ENCODE measurements at places on chromosomes 11 and 22.

DNA sequence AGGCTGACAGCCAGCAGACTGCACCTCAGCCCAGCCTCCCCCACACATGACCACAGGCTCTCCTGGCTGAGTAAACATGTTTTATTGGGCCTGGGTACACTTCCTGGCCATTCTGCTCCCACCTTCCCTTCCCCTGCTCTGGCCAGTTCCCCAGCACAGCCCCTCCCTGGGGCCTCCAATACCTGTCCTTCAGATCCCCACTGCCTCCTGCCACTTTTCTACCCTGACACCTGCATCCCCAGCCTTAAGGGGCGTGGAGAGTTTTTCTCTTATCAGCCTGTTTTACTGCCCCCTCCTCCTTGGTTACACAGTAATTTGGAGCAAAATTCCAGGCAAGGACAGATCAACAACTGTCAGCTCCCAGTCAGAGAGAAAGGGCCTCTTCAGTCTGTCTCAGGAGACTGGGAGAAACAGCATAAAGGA, at the start of gene ISX:
TSS of gene ISX (plus strand) at position 363 of the 423 bp plus-strand sequence. CDS start 930 bp downstream, outside the sequence.
- no peak for ATAC-seq

- ATAC-seq, result no peak
These were observed 2.1 kb downstream of the FNBP4 start for GRCh38 chr11:47765086-47765485.

DNA sequence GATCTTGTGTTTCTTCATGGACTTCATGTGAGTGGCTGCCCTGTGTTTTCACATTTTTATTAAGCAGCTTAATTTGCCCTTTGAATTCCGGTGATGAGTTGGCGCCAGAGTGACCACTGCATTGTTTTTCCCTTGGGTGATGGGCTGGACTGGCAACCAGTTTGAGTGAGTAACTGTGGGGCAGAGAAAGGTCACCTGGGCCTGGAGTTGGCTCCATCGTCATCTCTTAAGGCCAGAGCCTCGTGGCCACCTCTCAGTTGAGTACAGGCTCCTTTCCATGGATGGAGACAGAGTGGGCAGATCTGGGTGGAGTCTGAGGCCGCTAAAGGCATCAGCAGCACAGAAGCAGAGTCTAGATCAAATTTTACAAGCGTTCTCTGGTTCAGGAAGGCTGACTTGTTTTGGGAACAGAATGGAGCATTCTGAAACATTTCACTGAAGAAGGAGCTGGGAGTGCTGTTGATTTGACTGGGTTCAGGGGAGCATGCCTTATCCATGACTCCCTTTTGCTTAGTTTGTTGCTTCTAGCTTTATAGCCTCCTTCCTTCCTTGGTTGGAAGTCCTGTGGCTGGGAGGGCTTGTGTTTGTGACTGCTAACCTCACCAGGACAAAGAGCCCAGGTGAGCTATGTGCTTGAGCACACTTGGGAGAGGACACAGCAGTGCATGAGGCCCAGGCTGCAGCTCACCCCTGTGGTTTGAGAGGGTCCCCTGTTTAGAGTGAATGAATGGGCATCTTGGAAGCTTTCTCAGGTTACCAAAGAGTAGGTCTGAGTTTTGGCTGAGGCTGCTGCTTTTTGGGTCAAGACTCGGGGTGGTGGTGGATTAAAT, 7.8 kb downstream of the BCR start:
- no peak for ATAC-seq

- ATAC-seq, result peak; percentile 60
These were observed 663 bp downstream of the MYH9 start for GRCh38 chr22:36386900-36387708.

- peak; percentile 2 for ATAC-seq
These were observed 408 bp downstream of the PPP2R5B start for GRCh38 chr11:64924910-64925284.

GRCh38 chr11:73461335-73461840, 85.2 kb downstream of the RELT start:
- ATAC-seq, result no peak

GRCh38 chr11:94147433-94147845, 18.8 kb downstream of the PANX1 start:
- ATAC-seq, result peak; percentile 77

DNA sequence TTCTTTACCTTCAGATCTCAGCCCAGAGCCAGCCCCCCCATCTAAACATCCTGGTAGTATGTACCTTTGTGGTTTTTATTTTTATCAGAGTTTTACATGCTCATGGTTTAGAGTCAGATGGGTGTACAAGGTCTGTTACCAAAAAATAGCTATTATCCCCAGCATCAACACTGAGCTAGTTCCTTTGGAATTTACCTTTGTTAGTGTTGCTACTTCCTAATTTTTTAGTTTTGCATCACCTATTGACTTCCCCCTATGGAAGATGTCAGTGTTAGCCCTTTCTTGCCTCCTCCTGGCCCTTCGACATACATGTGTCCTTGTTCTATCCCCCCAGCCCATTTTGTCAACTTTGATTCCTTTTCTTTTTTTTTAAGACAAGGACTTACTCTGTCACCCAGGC, 7.4 kb downstream of the UPB1 start:
- no peak for ATAC-seq

- ATAC-seq, result no peak
These were observed 146.2 kb downstream of the DBX1 start for GRCh38 chr11:20014067-20014402.

DNA sequence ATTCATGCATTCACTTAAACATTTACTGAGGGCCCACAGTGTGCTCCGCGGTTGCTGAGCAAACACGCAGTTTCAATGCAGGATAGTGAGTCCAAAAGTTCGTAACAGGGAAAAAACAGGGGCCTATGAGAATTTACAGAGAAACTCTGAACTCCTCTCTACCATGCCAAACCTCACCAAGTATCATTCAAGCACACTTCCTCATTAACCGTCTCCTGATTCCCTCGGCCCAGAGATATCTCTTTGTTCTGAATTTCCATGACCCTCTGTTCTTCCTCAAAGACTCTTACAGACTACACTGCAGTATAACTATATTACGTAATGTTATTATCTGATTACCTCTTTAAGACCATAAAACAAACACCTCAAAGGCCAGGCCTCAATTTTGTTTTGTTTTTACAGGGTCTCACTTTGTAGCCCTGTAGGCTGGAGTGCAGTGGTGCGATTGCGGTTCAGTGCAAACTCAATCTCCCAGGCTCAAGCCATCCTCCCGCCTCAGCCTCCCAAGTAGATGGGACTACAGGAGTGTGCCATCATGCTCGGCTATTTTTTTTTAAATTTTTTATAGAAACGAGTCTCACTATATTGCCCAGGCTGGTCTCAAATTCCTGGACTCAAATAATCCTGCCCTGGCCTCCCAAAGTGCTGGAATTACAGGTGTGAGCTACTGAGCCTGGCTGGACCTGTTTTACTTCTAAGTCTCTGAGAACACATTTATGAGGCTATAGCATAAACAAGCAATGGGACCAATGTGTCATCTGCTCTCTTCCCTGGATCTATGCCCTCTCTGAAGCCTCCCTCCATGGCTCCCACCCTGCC, 3.6 kb downstream of the HPS4 start:
- no peak for ATAC-seq

DNA sequence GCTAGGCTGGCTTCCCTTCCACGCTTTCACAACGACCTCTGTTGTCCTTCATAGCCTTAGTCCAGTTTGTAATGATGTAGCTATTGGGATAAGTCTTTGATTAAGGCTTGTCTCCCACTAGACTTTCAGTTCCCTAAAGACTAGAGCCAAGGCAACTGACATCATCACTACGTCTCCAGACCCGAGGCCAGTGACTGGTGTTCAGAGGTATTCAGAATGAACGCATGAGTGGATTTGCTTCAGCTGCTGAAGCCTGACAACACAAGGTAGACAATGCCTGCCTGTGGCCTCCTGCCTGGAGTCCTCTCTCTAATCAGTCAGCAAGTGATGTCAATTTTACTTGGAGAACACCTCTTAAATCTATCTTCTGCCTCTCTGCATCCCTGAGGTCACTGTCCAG, 13.6 kb downstream of the EFCAB6 start:
- ATAC-seq, result peak; percentile 89

GRCh38 chr11:63462137-63462536, 28.8 kb downstream of the PLAAT5 start:
- ATAC-seq, result no peak

DNA sequence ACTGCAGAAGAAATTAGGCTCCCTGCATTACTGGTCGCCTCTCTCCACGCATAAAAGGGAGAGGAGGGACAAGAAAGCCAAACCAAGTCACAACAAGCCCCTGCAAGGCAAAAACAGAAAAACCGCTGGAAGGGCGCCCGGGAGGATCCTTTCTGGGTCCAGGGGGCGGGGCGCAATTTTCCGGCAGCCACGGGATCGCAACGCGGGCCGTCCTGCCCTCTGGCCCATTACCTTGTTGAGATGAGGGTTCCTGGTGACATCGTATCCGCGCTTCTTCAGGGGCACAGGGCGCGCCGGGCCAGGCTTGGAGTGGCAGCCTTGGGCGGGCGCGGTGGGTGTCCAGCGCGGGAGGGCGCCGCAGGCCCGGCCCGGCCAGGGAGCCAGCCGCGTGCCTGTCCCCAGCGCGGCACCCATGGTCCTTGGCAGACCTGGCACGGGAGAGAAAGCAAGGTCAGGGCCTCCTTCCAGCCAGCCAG, 847 bp downstream of the ME3 start:
- peak; percentile 42 for ATAC-seq

- ATAC-seq, result no peak
These were observed 66.0 kb upstream of the TENM4 start for GRCh38 chr11:79506734-79507344.

GRCh38 chr11:102833731-102834130, 9.7 kb downstream of the MMP3 start:
- no peak for ATAC-seq

GRCh38 chr11:132907651-132908413, 624.5 kb downstream of the OPCML start:
- no peak for ATAC-seq

DNA sequence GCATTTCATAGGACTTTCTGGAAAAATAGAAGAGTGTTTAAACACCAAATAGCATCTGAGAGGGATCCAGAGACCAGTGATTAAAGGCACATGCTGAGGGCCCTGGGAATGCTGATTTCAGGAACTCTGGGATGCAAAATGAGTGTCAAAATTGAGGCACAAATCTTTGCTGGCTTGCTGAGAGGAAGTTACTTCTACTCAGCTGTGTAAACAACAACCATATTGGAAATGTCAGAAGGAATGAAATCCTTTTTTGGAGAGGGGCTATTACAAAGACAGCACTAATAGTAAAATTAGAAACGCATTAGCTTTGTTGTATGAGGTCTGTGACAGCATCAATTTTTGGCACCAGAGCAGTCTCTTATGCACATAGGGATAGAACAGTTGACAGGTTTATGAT, 267.8 kb upstream of the RAG2 start:
- no peak for ATAC-seq

DNA sequence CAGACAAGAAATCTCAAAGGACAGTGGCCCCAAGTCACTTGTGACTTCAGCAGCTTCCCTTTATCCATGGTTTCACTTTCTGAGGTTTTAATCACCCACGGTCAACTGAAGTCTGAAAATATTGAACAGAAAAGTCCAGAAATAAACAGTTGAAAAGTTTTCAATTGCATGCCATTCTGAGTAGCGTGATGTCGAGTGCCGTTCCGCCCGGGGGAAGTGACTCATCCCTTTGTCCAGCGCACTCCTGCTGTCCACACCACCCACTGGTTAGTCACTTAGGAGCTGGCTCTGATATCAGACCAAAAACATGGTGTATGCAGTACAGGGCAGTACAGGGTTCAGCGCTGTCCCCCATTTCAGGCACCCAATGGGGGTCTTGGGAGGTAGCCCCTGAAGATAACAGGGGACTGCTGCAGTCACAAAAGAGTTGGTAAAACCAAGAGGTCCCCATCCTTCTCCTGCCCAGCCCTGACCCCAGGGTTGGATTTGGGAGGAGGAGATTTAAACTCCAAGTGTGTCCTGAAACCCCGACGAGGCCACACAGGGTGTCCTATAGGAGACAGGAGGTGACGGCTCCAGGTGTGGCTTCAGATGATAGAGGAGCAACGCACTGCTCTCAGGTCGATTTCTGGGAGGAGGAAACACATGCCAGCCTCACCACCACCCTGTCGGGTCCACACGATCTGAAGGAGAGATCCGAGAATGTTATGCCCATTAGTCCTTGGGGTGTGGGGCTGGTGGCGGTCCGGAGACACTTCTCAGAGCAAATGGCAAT, 390.1 kb downstream of the CTTN start:
- no peak for ATAC-seq

GRCh38 chr11:130330101-130330684, 15.5 kb upstream of the ZBTB44 start:
- ATAC-seq, result no peak

DNA sequence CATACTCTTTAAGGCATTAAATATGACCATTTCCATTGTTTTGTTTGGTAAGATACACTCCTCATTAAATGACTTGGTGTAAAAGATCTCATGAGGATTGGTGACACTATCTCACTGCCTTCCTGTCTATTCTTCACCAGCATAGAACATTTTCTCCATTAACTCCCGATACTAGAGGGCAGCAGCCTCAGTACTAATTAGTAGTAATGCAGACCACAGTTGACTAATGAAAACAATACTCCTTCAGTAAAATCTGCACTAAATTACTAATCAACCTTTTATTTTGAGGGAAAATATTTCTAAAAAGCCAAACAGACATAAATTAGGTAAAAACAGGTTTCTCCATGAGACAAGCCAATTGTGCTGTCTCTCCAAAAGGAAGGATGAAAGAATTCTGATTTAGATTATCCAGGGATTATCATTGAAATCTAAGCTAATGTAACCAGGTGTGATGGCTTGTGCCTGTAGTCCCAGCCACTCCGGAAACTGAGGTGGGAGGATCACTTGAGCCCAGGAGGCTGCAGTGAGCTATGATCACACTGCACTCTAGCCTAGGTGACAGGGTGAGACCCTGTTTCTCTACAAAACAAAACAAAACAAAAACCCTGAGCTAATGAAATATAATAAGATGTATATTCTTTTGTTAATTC, 9.4 kb downstream of the PGM2L1 start:
- peak; percentile 74 for ATAC-seq

DNA sequence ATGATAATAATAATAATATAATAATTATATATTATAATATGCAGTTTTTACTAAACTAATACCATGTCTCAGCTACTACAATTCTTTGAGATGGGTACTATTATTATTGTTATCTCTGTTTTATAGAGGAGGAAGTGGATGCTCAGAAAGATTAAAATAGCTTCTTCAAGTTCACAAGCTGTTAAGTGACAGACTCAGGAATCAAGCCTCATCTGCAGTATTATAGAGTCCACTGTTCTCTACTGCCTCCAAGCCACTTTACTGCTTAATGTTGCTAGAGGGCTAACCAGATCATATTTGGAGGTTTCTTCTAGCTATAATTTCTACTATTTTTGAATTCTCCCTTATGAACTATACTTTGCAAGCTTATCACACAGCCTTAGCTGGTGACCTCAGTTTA, 62.7 kb downstream of the CSTPP1 start:
- no peak for ATAC-seq

- peak; percentile 72 for ATAC-seq
These were observed 179.2 kb upstream of the ZBED5 start for GRCh38 chr11:11036848-11037732.

- ATAC-seq, result no peak
These were observed 15.6 kb downstream of the E2F8 start for GRCh38 chr11:19225123-19225522.

DNA sequence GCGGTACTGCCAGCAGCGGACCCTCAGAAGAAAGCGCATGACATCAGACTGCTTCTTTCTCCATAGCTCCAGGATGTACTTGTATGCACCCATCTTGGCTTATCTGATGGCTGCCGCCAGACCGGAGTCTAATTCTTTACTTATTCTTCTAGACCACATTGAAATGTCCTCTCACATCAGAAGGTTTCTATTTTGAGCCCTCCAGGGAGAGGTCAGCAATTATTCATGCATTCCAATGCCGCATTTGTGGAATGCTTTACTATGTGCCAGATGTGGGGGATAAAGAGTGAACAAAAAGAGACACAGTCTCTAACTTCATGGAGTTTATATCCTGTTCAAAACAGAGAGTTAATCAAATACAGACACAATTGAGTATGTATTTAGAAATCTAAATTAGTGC, 230.1 kb downstream of the MIAT start:
- no peak for ATAC-seq
